Caki2 (cell line): ENCODE measurements at places on chromosomes 11 and 22. TPM values are rescaled to one million over a fixed set of nuclear protein-coding genes. Genes with fewer than 3 reads are reported as not detected.
A peak's percentile ranks its signal among the peaks of the same experiment; 100 is the strongest.

The OLFML1 gene
- total RNA-seq, result not detected in 2 replicates

The DUSP8 gene
- 0.07 and 1.2 TPM in 2 replicates for total RNA-seq

The VSIG2 gene
- total RNA-seq, result not detected in 2 replicates

The PHLDA2 gene
- 21.8 and 27.2 TPM in 2 replicates for total RNA-seq

The TMPRSS5 gene
- total RNA-seq, result 0.32 TPM in 1 of 2 replicates, not detected in the other

The C22orf23 gene
- total RNA-seq, result 0.17 and 0.90 TPM in 2 replicates

The FOLH1 gene
- total RNA-seq, result not detected in 2 replicates

The APOL4 gene
- not detected in 2 replicates for total RNA-seq

DNA sequence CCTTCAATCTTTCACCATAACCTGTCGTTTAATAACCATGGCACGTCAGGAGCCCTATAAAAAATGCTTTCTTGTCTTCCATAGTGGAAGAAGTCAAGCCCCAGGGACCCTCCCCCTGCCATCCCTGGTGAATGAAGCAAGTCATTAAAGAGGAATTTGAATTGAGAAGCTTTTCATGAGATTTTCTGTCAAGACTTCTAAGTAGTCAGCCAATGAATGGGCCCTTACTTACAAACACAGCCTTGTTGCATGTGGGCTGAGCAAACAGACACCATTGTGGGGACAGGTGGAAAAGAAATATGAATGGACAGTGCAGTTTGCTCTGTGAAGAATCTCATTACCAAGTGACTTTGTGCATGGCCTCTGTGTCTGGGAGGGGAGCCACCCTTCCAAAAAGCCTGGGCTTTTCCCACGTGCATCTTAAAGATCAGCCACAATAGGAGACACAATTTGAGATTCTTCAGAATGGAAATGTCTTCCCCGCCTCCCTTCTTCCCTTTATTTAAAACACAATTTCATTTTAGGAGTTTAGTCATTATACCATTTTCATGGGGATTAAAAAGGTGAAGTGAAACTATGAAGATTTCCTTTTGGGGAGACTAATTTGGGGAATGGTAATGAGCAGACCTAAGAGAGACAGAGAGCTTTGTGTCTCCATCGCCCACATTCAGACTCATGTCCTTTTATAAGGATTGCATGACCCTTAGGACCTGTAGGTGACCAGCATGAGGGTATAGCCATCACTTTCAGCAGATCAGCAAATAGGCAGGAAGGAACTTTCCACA, 152.0 kb downstream of the LRRC4C start:
- DNase-seq, result no peak

GRCh38 chr11:114159802-114160632, 100.5 kb downstream of the ZBTB16 start:
- DNase-seq, result peak; percentile 92

- DNase-seq, result no peak
Measured at GRCh38 chr11:119350302-119350701, 3.8 kb upstream of the MFRP start.

- DNase-seq, result peak; percentile 59
Measured at GRCh38 chr11:61890529-61891330, 615 bp downstream of the FADS3 start.

GRCh38 chr22:29742326-29742725, 22.5 kb downstream of the CABP7 start:
- DNase-seq, result no peak

- DNase-seq, result no peak
Measured at GRCh38 chr11:94139416-94139815, 10.8 kb downstream of the PANX1 start.

- DNase-seq, result no peak
Measured at GRCh38 chr11:112836256-112836602, 125.0 kb upstream of the NCAM1 start.

- no peak for DNase-seq
Measured at GRCh38 chr22:43885786-43886185, 6.0 kb downstream of the PNPLA5 start.

DNA sequence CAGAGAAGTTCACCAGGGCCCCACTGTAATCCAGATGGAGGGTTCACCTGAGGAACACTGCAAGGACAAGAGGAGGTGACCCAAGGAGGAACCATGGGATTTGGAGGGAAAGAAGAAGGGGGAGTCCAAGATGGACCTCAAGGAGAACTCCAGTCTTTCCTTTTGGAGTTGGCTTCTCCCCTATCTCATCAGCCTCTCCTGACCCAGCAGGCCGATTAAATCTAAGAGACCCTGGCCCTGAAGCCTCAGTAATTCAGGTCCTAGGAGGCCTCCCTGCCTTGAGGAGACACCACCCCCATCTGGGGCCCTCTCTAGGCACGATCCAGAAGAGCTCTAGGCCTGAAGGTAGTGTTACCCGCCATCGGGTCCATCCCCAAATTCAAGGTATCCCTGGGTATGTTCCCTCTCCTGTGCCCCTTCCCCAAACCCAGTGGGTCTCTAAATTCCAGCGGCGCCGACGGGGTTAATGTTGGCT, 15.1 kb upstream of the DGKZ start:
- no peak for DNase-seq

DNA sequence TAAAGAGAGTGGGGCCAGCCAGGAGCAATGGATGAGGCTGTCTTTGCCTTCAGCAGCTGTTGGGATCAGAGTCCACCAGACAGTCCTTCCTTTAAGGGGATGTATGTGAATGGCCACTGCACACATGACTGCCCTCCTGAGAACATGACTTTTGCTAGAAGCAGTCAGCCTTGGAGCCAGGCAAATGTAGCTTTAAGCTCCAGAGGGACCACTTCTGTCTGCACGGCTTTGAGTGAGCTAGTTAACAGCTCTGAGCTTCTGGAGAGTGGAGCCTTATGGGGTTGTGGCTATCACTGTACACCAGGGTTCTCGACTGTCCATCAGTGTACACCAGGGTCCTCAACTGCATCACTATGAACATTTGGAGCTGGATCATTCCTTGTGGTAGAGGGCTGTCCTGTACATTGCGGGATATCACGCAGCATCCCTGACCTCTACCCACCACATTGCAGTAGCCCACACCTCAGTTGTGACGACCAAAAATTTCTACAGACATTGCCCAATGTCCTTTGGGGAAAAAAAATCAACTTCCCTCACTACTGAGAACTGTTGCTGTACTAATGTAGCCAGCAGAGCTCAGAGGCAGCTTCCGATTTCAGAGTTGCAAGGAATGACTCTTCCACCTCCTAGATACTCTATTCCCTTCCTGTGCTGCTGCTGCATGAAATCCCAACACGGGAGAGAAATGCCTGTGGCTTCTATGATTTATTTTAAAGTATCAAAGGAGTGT, 169.4 kb downstream of the MYO18B start:
- no peak for DNase-seq

DNA sequence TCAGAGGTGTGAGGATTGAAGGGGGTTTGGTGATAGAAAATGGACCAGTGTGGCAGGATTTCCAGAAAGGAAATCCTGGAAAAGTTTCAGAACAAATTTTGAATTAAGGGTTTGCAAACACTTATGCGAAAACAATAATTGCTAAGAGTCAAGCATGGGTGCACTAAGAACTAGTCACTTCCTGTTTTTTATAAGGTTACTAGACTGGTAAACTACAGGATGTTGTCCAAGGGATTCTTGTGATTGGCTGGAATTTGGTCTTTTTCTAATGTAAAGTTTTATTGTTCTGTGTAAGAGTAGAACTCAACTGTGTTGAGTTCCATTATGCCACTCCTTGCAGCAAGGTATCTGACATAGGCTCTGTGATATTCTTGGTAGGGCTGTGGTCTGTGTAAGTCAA, 54.1 kb downstream of the LIF start:
- no peak for DNase-seq

DNA sequence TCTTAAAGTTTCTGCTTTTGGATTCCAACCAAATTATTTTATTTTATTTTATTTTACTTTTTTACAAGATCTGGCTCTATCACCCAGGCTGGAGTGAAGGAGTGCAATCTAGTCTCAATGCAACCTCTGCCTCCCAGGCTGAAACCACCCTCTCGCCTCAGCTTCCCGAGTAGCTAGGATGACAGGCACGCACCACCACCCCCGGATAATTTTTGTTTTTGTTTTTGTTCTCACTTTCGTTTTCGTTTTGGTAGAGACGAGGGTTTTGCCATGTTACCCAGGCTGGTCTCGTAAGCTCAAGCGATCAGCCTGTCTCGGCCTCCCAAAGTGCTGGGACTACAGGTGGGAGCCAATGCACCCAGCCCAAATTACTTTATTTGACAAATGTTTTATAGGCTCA, 219.8 kb downstream of the ETS1 start:
- DNase-seq, result no peak
